Keratinocyte (primary cell): ENCODE measurements at places on chromosomes 11 and 22.

- H3K27me3 ChIP-seq: no peaks in the 10 kb centered on the region
- H3K4me3 ChIP-seq: no peak overlapping the region
- peak overlapping the region; percentile 50 for H3K27ac ChIP-seq
- DNase-seq: peak; percentile 25
- H3K36me3 ChIP-seq: no peaks in the 10 kb centered on the region
- H3K4me1 ChIP-seq: peaks cover 32% of the 10 kb centered on the region
Measured at GRCh38 chr11:97965849-97966646, 1054.7 kb upstream of the CNTN5 start.

- H3K4me1 ChIP-seq: no peaks in the 10 kb centered on the region
- no peak for DNase-seq
- no peaks in the 10 kb centered on the region for H3K27me3 ChIP-seq
- no peak overlapping the region for H3K27ac ChIP-seq
- H3K36me3 ChIP-seq: peaks cover 2% of the 10 kb centered on the region
- no peak overlapping the region for H3K4me3 ChIP-seq
Measured at GRCh38 chr11:31419669-31420068, 50.0 kb downstream of the DNAJC24 start.

DNA sequence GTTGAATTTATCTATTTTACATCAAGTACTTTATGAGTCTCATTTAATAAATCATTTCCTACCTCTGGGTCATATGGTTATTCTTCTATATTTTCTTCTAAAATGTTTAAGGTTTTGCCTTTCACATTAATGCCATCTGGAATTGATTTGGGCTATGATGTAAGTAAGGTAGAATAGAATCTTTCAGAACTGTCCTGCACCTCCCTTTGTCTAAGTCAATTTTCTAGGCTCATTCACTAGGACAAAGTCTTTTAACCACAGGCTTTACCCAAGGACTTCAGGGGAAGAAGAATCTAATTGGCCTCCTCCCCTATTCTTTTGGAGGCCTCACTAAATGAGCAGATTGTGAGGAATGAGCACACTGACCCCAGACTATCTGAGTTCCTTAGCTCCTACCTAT lies 146.0 kb downstream of the BBOX1 start:
- H3K27ac ChIP-seq: no peak overlapping the region
- H3K4me1 ChIP-seq: peaks cover 6% of the 10 kb centered on the region
- no peaks in the 10 kb centered on the region for H3K36me3 ChIP-seq
- no peaks in the 10 kb centered on the region for H3K27me3 ChIP-seq
- no peak overlapping the region for H3K4me3 ChIP-seq

GRCh38 chr11:43723617-43724016 lies 43.1 kb downstream of the HSD17B12 start:
- H3K27ac ChIP-seq: no peak overlapping the region
- no peaks in the 10 kb centered on the region for H3K27me3 ChIP-seq
- H3K36me3 ChIP-seq: peaks cover 3% of the 10 kb centered on the region
- DNase-seq: no peak
- no peak overlapping the region for H3K4me3 ChIP-seq
